ENCODE measurements at places on chromosomes 2 and 18.

- DNase-seq, result no peak
Observed at GRCh38 chr2:207662203-207662602, 37.0 kb upstream of the METTL21A start.

DNA sequence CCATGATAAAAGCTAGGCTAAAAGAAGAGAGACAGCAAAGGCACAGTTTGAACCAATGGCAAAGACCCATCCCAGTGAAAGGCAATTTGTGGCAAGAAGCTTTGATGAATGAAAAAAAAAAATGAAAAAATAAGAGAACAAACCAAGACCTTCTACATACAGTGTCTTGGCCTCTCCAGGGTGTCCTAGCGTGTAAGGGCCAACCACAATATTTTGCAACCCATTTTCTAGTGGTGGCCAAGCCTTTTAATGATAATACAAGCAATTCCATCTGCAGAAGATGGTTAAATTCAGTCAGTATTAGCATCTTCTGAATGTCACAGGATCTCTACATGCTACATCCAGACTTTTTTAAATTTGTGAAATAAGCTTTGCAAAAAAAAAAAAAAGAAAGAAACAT is 270.4 kb downstream of the LRATD1 start:
- DNase-seq, result no peak

DNA sequence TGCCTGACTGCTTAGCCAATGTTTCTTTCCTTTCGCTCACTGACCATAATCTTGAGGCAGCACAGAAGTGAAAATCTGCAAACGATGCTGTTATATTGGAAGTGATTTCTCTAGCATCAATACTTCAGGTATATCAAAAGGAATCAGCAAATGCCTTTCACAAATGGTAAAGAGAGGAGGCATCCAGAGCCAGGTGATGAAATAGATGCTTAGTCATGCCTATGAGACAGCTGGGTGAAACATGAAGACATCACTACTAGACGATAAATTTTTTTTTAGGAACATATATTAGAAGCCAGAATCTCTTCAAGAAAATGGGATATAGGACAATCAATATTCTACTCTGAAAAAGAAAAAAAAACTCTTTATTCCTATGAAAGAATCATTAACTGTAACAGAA is 249.2 kb upstream of the SLC39A10 start:
- DNase-seq, result no peak

GRCh38 chr2:170831115-170831514 is 14.4 kb downstream of the GAD1 start:
- DNase-seq, result no peak

- no peak for DNase-seq
Observed at GRCh38 chr18:49026501-49027373, 76.0 kb upstream of the SMAD7 start.

DNA sequence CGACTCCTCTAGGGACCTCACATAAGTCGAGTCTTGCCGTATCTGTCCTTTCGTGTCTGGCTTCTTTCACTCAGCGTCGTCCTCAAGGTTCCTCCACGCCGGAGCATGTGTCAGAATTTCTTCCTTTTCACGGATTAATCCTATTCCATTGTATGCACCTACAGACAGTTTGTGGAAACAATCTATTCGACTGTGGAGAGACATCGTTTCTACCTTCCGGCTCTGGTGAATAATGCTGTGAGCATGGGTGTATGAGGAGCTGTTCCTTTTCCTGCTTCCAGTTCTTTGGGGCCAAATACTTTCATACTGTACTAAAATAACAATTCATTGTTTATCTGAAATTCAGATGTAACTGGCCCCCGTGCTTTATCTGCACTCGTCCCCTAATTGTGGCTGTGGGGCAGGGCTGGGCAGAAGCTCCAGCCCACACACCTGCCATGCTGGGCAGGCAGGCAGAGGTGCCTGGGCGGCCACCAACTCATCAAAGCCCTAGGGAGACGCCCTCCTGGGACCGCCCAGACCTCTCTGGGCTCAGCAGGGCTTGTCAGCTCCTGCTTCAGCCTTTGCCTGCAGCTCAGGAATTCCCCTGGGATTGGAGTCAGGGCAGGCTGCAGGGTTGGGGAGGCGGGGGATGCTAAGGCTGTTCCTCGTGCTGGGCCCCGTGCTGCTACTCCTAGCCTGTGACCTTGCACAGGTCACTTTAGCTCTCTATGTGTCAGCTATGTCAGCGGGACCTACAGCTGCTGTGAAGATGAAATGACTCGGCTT is 14.5 kb downstream of the GPC1 start:
- DNase-seq, result no peak

DNA sequence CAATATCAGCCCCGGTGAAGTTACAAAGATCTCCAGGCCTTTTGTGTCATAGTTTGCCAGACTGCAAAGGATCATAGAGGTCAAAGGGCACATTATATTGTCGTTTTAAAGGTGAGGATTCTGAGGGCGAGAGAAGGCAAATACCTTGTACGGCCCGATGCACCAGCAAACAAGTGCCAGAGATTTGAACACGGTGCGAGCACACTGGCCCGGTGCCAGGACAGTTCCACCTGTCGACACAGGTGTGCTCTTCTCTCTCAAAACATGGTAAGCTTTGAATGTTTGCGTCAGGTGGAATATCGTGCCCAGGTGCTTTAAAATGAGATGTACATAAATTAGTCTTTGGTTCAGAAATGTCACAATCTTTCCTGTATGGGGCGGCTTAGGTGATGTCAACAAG is 776.1 kb upstream of the ID2 start:
- peak; percentile 14 for DNase-seq

GRCh38 chr2:190365499-190366204 is 22.3 kb downstream of the INPP1 start:
- DNase-seq, result no peak

GRCh38 chr2:160110674-160111239 is 48.3 kb upstream of the PLA2R1 start:
- no peak for DNase-seq

GRCh38 chr2:19409046-19409445 is 50.6 kb upstream of the OSR1 start:
- DNase-seq, result no peak

DNA sequence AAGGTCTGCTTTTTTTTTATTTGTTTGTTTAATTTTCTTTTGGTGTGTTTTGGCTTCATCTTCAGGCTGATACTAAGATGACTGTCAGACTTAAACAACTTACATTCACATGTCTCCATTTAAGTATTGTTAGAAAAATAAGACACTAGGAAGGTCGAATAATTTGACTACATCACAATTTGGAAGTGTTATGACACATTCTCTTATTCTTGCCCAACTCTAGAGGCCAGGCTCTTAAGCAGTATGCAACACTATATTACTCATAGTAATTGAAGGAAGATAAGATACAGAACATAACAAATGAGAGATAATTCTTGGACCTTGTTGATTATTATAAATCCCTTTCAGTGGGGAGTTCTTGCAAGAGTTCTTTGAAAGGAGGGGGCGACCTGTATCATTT is 295.3 kb upstream of the COL3A1 start:
- no peak for DNase-seq

- DNase-seq, result no peak
Observed at GRCh38 chr18:13568443-13569392, 157.6 kb downstream of the FAM210A start.

DNA sequence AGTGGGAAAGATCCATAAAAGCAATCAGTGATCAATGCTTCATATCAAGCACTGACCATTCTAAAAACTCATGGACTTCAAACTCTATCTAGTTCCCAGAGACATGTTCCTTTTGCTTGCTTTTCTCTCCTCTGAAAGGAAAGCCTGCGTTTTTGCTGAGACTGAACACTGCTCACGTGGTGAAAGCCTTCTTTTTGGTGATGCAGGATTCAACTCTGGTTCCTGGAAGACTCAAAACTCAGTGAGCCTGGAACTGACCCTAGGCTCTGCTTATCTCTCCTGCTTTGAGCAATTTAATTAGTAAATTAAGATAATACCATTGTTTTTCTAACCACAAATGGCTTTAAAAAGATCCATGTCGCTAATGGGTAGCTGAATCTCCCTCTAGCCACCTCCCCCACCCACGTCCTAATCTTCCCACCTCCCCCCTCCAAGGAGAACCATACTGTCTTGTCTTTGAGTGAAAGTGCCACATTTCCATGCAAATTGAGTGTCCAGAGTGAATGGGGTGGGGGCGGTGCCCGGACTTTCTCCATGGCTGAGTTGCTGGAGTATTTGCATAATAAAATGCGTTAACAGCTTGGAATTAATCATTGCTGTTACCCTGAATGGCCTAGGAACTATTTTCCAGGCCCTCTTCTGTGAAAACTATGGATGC is 130.5 kb downstream of the BCL11A start:
- no peak for DNase-seq

GRCh38 chr2:217934321-217935131 is 68.3 kb downstream of the TNS1 start:
- no peak for DNase-seq

GRCh38 chr18:39672171-39672570 is 2106.6 kb upstream of the CELF4 start:
- no peak for DNase-seq

DNA sequence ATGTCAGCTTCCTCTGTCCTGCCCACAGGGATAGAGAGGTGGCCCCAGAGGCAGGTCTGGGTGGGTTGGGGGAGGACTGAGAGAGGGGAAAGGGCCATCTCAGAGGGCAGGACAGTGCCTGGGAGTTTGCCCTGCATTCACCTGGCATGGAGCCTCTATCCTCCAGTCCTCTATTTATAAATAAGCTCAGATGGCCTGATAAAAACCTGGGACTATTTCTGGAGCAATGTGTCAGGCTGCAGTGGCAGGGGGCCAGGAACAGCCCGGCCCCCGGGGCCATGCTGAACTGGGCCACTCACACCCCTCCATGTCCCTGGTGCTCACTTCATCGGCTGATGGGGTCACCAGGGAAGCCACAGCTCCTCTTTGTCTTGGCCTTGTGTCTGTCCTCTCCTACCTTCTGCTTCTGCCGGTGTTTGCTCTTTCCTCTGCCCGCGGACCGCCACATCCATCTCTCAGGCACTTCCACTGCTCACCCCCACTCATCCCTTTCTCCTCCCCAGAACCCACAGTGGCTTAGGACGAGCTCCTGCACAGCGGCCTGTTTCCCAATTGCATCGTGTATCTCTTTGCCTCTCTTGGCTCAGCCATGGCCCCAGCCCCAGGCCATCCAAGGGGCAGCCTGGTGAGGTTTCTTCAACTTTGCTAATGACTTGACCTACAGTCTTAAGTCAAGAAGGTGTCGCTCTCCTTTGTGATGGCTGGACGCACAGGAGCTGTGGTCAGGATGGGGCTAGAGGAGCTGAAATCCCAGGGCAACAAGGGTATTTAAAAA is 38.8 kb downstream of the SCTR start:
- DNase-seq, result peak; percentile 90

- no peak for DNase-seq
Observed at GRCh38 chr2:11257964-11258363, 86.5 kb downstream of the ROCK2 start.

GRCh38 chr2:109151519-109151918 is 22.5 kb downstream of the SH3RF3 start:
- no peak for DNase-seq

DNA sequence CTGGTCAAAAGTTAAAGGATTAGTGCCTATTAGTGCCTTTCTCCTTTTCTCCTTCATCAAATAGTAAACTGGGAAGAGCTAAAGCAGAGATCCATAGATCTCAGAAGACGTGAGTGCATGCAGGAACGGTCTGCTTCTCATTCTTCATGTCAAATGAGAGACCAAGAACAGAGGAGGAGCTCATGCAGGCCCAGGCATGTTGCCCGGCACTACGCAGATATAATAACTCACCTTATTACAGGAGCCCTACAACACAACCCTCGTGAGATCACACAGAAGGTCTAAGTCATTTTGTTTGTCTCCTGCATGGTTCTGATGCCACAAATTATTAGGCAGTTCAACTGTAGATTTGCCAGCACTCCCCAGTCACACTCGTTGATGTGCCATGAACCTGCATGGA is 71.8 kb downstream of the CMPK2 start:
- no peak for DNase-seq

- DNase-seq, result no peak
Observed at GRCh38 chr2:168194784-168195522, 52.4 kb downstream of the STK39 start.

DNA sequence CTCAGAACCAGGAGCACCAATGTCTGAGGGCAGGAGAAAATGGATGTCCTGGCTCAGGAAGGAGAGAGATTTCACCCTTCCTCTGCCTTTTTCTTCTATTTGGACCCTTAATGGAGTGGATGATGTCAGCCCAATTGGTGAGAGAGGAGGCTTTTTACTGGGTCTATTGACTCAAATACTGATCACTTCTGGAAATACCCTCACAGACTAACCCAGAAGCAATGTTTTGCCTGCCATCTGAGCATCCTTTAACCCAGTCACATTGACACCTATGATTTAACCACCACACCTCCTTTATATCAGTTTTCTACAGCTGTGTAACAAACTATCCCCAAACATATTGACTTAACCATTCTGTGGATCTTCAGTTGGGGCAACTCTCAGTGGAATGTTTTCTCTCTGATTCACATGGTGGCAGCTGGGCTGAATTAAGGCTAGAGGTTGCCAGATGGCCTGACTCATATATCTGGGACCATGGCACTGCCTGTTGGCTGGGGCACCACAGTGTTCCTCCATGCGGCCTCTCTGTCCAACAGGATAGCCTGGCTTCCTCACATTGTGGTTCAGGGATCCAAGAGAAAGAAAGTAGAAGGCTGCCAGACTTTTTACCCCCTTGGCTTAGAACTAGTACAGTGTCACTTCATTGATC is 18.2 kb upstream of the MBOAT2 start:
- DNase-seq, result no peak

GRCh38 chr2:179536185-179536584 is 271.6 kb upstream of the SESTD1 start:
- DNase-seq, result no peak

DNA sequence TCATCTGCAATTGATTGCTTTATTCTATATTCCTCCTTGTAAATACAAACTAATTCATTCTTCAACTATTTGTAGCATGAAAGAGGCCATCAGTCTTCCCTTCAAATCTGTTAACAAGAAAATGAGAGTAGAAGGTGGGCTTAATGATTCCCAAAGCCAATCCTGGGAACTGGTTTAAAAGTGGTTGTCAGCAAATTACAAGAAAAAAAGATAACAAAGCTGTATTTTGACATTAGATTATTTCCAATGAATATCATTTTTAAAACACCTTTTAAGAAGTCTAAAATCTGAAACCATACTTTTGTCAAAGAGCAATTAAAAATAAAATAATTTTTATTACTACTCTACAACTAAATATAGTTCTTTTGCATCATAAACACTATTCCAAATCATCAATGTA is 139.2 kb downstream of the DYM start:
- no peak for DNase-seq

DNA sequence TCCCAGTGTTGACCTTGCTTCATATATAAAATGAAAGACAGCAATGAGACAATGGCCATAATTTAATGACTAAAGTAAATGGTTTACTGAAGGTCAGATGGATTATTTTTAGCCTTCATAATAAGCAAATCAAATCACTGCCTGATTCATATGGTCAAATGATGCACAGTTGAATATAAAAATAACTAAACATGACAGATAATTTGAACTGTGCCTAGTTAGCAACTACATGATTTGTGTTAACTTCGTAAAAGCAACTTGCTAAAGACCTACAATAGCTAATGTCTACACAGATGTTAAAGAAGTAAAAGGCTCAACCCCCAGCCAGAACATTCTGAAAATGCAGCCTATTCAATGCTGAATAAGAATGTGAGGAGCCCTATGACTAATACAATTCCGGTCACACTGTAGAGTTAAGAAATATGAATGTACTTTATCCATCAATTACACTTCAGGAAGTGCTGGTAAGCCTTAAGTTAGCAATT is 590.8 kb upstream of the CDH2 start:
- no peak for DNase-seq

- no peak for DNase-seq
Observed at GRCh38 chr2:43239981-43240765, 13.8 kb upstream of the ZFP36L2 start.

GRCh38 chr18:78726326-78727056 is 253.1 kb upstream of the SALL3 start:
- no peak for DNase-seq

- no peak for DNase-seq
Observed at GRCh38 chr2:177074099-177074710, 138.4 kb upstream of the HNRNPA3 start.

All from esophagus muscularis mucosa (tissue), 4 donors.